ENCODE measurements at places on chromosomes 3 and 15. TPM values are rescaled to one million over a fixed set of nuclear protein-coding genes. Genes with fewer than 3 reads are reported as not detected.
A peak's percentile ranks its signal among the peaks of the same experiment; 100 is the strongest.

DNA sequence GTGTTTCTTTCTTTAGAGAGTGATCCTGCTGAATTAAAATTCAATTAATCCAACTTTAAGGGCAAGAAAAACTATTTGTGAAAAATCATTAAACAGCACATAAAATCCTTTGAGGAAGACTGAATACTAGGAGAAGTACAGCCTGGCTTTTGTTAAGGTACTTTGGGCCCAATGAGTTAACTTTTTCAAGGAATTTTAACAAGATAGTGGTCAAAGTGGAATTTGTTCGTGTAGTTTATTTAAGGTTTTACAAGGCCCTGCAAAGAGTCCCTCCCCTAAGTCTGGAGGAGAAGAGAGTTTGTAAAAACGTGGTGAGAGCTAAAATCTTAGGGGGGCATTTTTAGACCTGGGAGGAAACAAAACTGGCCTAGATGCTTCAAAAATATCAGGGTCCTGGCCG, 26.0 kb upstream of the TRIM71 start:
- DNase-seq, result no peak

GRCh38 chr15:96052154-96052553, 278.3 kb upstream of the NR2F2 start:
- no peak for DNase-seq

- DNase-seq, result peak; percentile 57
Observed at GRCh38 chr15:28904003-28904402, 18.2 kb downstream of the APBA2 start.

UPK1B gene
- not detected for total RNA-seq

DNAJB11 gene
- total RNA-seq, result 39.5 TPM

- DNase-seq, result no peak
Observed at GRCh38 chr3:45988804-45989203, 6.8 kb downstream of the FYCO1 start.

FOXB1 gene
- total RNA-seq, result not detected

ATP13A5 gene
- not detected for total RNA-seq

RHOA gene
- 530 TPM for total RNA-seq

- no peak for DNase-seq
Observed at GRCh38 chr3:124174476-124174875, 182.6 kb upstream of the ROPN1 start.

AP4E1 gene
- 11.5 TPM for total RNA-seq

DNA sequence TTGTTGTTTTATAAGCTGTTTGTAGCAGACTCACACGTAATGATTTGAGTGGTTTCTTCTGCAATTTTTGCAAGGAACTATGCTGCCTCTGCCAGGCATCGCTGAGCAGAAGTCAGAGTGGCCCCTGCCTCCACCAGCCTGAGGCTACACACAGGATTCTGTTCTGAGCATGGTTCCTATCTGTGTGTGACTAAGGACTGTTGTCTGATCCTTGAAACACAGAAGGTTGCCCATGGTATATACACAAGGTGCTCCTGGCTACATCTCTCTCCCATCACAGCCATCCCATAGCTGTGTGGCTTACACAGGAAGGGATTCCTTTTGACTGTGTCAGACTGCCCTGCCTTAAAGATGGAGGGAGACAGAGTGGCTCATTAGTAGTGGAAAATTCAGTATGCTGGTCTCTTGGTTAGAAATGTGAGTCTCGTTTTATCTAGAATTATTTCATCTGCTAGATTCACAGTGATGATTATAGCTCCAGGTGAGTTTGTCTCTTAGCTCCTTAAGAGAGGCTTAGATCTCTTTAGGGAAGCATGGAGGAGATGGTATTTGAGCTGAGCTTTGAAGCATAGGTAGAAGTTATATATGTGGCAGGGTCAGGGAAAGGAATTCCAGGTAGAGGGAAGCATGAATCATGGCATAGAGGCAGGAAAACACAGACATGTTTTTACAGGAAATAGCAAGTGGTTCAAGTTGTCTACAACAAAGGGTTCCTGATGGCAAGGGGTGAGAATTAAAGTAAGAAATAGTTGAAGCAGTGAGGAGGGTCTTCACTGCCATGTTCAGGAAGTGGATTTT, 37.5 kb downstream of the SNAPC5 start:
- no peak for DNase-seq

DNA sequence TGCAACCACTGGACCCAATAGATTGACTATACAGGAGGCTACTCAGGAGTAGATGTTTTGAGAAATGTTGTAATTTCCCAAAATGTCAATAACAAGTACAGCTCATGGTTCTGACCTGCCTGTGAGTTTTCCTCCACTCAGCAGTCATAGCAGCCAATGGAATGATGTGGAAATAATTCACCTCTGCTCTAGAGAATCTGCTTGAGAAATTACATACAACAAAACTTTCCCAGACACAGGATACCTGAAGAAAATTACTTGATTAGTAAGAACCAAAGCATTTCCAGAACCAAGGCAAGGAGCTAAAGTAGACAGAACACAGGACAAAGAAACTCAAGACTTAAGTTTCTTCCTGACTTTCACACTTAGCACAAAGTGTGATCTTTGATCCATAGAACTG, 218.9 kb upstream of the SETMAR start:
- no peak for DNase-seq

DNA sequence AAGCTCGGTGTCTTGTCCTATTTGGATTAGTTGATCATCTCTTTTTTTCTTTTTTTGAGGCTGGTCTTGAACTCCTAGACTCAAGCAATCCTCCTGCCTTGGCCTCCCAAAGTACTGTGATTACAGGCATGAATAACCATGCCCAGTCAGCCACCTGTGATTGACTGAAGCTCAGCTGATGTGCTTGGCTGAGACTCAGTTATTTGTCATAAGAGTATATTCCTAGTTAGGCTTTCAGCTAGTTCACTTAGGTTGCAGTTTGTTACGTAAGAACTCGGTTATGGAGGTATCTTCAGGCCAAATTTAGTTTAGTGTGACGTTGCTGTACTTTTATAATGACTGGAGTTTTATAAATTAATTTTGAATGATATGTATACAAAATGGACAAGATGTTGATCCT, 365.0 kb downstream of the SV2B start:
- no peak for DNase-seq

- no peak for DNase-seq
Observed at GRCh38 chr3:43212914-43213611, 73.3 kb upstream of the SNRK start.

DNA sequence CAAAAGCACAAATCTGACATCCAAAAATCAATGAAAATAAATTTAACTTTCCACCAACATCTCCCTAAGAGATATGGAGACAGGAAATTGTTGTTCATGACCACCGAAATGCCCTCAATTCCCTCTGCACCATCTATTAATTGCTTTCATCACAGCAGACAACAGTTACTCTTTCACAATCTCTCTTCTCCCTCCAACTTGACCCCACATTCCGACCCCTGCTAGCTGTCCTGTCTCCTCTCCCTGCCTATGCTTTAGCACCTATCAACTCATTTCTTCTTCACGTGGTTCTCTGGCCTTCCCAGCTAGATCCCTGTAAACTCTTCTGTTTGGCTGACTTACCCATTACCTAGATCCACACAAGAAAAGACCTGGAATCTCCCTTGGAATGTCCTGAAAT, 173.9 kb upstream of the ADAMTS9 start:
- no peak for DNase-seq

- peak; percentile 88 for DNase-seq
Observed at GRCh38 chr15:90191794-90192509, 9.2 kb upstream of the SEMA4B start.

DNA sequence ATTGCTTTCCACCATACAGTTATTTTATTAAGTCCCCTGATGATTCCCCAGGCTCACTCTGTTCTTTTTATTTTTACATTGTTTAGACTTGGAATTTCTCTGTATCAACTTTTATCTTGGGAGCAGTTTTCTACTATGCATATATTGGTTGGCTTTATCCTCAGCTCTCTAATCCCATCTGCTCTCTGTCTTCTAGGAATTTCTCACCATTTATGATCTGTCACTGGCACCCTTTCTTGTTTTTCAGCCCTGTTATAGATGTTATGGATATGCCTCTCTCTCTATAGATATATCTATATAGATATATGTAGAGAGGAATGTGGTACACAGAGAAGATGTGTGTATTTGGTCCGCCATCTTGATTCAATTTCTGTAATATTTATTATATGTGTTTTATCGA, 90.5 kb downstream of the SH3GL3 start:
- no peak for DNase-seq

GRCh38 chr15:52306270-52306669, 10.7 kb upstream of the MYO5C start:
- no peak for DNase-seq

DNA sequence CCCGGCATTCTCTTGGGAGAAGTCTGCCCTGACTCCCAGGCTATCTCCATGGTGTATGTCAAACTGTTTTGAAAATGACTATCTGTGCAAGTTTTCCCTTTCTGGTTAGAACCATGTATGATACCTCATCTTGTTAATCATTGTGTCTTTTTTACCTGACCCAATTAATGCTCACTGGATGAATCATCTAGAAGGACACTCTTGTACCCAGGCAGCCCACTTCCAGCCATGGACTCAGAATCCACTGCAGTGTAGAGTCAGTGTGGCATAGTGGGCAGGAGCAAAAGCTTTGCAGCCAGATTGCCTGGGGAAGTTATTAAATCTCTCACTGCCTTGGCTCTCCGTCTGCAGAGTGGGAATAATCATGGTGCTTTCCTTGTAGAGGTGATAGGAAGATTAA, 1.2 kb downstream of the FAM3D start:
- DNase-seq, result no peak

GRCh38 chr3:33091746-33092145, 5.2 kb downstream of the GLB1 start:
- no peak for DNase-seq

PLCH1 gene
- not detected for total RNA-seq

- peak; percentile 95 for DNase-seq
Observed at GRCh38 chr15:75202251-75203016, 752 bp downstream of the C15orf39 start.

DNA sequence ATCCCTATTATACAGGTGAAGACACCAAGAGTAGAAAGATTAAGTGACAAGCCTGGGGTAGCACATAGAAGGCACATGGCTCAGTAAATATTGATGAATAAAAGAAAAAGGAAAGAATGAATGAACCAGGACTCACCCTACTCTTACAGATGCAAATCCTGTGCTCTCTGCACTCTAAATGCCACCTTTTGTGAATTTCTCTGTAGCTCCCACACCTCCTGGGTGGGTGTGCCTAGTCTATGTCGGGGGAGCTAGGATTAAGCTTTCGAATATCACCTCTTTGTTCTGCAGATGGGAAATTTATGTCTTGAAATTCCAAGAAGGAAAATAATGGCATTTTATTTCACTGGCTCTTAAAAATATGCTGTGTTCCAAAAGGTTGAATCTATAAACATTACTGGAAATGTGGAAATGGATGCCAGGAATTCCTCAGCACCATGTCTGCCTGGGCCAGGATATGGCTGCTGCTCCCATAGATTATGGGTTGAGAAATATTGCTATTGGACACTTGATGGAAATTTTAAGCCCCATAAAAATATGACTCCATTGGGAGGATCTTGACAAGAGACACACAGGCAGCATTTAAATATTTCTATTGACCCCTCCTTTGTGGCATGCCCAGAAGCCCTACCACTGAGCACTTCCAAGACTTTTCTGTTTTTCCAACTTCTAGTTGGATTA, 43.3 kb downstream of the CCNB2 start:
- DNase-seq, result no peak

All from posterior vena cava (tissue), 2 donors.